ENCODE measurements at places on chromosomes 7 and 10.

GRCh38 chr10:49650724-49651034, 28.8 kb upstream of the C10orf53 start:
- DNase-seq: no peak

GRCh38 chr7:36677769-36678437, 46.4 kb downstream of the AOAH start:
- peak; percentile 43 for DNase-seq

DNA sequence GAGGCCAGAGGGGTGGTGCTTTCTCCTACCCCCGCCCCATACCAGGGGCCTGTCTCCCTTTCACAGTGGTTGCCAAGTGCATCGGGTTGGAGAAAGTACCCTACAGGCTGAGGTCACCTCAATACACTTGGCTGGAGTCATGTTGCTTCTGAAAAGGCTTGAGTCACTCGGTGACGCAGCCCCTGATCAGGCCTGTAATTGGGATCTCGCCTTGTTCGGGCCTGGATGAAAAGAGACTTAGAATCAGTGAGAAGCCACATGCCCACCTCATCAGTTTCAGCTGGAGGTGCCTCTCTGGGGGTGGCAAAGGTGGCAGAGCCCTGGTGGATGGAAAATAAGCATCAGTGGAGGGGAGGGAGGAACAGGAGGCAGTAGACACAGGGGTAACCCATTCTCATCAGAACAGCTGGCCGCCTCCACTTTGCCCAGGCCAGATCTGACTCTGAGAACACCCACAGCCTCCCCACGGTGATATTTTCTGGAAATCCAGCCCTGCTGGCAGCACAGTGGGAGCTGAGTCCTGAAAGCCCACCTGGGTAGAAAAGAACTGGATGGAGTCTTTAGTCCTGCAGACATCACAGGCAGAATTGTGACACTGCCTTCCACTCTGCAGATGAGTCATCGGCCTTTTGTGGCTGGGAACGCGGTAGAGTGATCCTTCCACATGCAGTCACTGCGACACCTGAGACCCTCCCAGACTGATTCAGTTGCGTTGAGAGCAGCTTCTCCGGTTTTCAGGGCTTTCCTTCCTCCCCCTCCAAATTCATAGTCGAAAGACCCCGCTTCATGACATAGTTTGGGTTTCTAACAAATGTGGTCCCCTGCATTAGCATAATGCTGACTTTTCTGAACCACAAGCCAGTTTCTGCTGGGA, 108.0 kb downstream of the GRK5 start:
- DNase-seq: peak; percentile 60

GRCh38 chr10:49105076-49105475, 10.2 kb downstream of the VSTM4 start:
- DNase-seq: no peak

- DNase-seq: no peak
Observed at GRCh38 chr7:141709749-141710148, 1.6 kb downstream of the WEE2 start.

DNA sequence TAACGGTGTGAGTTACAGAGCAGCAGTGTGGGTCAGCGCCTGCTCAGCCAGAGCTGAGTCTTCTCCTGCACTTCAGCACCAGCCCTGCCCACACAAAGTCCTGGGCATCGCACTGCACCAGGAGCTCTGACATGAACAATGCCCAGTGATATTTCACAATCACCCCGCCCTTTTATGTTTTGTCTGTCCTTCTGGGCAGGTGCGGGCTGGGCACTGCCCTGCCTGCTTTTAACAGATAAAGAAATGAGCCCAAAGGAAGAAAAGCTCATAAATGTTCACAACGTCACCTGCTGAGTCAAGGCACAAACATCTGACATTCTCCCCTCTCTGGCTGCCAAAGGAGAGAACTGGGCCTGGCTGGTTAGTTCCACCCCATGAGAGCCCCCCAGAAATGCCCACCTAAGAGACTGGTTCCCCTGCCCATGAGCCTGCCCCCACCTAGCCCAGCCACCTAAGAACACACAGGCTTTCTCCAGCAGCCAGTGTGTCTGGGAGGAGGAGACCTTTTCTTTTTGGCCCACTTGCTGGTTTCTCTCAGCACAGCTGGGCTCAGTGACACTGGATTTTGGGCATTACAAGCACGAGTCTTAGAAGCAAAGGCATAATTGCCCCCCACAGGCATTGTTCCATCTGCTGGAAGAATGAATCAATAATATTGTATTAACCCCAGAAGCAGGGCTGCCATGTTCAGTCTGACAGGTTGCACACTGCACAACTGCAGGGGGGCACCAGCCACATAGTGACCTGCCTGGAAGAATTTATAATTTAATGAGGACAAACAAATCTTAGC, 22.3 kb downstream of the CALML3 start:
- DNase-seq: no peak

GRCh38 chr10:120451968-120452367, 5.1 kb upstream of the PLPP4 start:
- no peak for DNase-seq

DNA sequence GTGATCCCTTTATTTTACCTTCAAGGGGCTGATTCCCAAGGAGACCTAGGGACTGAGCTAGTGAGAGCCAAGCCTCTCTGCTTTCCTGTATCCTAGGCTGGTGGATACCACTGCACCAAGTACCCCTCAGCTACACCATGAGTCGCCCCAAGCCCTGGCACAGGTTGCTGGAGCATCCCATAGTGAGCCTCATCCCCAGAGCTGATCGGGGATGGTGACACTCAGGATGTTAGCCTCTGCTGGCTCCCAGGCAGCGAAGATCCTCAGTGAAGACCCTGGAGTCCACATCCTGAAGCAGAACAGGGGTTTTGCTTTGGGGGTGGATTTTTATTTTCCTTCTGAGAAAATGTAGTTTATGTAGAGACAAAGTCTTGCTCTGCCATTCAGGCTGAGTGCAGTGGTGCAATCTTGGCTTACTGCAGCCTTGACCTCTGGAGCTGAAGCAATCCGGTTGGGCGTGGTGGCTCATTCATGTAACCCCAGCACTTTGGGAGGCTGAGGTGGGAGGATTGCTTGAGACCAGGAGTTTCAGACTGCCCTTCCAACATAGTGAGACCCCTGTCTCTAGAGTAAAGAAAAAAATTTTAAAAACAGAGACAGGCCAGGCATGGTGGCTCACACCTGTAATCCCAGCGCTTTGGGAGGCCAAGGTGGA, 12.5 kb upstream of the ZNF212 start:
- DNase-seq: no peak

GRCh38 chr10:60209874-60210570, 179.7 kb downstream of the ANK3 start:
- DNase-seq: no peak

DNA sequence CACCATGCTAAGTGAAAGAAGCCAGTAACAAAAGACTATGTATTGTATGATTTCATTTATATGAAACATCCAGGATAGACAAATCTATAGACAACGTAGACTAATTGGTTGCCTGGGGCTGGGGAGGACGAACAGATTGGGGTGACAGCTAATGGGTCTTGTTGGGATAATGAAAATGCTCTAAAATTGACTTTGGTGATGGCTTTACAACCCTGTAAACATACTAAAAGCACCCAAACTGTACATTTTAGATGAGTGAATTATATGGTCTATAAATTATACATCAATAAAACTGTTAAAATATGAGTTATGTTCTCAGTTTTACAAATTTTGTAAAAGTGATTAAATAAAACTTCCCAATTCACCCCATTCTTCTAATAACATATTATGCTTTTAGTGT, 261.5 kb downstream of the ELMO1 start:
- DNase-seq: no peak

DNA sequence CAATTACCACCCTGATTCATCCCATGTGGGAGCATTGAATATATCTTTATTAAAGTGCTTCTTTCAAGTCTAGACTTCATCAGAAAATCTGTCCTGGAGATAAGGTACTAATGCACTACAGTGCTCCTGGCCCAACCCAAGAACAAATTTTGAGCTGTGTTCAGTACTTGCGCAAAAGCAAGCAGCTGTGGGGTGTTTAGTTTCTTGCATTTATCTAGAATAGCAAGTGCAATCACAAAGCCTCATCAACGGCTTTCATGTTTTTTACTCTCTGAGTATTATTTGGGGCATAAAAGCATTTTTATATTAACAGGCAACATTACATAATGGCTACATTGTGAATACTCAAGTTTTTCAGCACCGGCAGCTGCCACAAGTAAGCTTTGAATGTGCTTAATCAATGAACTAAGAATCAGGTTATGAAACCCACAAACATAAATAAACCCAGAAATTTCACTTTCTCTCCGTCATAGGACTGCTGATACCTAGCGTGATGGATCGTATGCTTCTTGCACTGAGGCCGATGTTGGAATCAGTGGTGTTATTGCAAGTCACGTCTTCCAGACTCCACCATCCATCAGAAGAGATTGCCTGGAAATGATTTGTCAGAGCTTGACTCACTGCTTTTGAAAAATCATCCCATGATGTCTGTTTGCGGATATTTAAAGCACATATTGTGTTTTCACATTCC, 113.1 kb downstream of the CTTNBP2 start:
- no peak for DNase-seq

GRCh38 chr10:69361303-69361614, 55.5 kb downstream of the TACR2 start:
- DNase-seq: no peak

- no peak for DNase-seq
Observed at GRCh38 chr7:139047970-139048369, 12.1 kb upstream of the ZC3HAV1L start.

- DNase-seq: no peak
Observed at GRCh38 chr7:118109607-118110006, 74.4 kb upstream of the LSM8 start.

GRCh38 chr7:107206136-107206535, 37.3 kb downstream of the HBP1 start:
- DNase-seq: no peak

Data from stimulated activated CD4-positive, alpha-beta T cell treated with anti-CD3 and anti-CD28 coated beads, Interleukin-4, amount 100 ng/mL, for 48 hours (primary cell).